Endodermal cell (in vitro differentiated cells): ENCODE measurements at places on chromosomes 1 and 21.

DNA sequence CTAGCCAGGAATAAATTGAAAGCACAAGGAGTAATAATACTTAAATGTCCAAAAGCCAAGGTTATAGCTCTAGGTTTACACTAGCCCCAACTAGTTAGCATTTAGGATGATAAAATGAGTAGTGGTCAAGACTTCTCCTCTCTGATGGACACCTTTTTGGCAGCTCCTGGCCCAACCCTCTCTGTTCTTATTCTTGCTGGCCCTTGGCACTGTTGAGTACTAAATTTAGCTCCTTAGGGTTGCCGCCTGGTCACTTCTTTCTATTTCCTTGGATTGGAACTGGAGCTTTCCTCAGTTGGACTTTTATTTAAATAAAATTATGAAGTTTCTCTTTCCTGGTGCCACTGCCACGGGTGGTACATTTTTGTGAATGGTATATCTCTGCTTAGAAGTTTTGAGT is 28.3 kb downstream of the ARID1A start:
- no peak for DNase-seq

- no peak for DNase-seq
These were observed 72.1 kb upstream of the SIM2 start for GRCh38 chr21:36626791-36627190.

DNA sequence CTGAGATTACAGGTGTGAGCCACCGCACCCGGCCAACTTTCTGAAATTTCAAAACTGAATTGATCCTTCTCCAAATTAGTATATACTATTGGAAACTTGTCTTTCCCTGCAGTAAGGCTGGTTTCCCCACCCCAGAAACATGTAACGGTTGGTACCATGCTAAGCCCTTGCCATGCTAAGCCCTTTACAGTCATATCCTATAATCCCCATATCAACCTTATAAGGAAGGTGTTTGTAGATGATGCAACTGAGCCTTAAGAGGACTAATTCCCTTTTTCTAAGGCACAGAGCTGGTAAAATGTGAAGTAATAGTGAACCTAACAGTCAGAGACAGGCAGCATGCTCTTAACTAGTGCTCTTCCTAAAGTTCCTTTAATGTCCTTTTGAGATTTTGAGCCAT is 413.7 kb downstream of the DISC1 start:
- no peak for DNase-seq

DNA sequence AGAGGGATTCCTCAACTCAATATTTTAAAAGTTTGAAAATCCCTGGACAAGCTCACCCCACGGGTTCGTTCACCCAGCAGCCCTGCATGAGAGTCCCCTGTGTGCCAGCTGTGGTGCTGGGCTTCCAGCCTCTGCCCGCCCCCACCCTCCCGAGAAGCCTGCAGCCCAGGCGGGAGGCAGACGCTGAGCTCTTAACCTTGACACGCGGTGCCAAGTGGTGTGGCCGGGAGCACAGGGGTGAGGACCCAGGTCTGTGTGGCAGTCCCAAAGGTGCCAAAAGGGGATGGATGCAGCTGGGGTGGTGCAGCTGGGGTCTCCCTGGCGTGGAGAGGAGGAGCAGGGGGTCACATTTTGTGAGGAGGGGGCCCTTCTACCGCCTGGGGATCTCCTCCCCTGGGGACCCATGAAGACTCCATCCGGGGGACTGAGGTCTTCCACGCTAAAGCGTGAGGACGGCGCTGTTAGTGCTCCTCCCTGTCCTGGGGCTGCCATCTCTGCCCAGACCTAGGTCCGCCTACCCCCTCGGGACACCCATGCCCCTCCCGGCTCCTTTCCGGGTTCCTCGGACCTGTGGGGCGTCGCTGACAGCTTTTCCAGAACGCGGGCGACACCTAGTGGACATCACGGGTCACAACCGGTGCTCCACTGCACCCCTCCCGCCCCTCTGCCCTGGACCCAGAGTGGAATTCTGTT is 12.9 kb downstream of the PLA2G2F start:
- DNase-seq, result peak; percentile 94

GRCh38 chr1:119947468-119947867 is 51.2 kb upstream of the ADAM30 start:
- DNase-seq, result no peak

- DNase-seq, result peak; percentile 12
These were observed 38.7 kb upstream of the TTC22 start for GRCh38 chr1:54839824-54840223.

GRCh38 chr1:89550995-89551394 is 26.4 kb downstream of the LRRC8B start:
- DNase-seq, result peak; percentile 65

DNA sequence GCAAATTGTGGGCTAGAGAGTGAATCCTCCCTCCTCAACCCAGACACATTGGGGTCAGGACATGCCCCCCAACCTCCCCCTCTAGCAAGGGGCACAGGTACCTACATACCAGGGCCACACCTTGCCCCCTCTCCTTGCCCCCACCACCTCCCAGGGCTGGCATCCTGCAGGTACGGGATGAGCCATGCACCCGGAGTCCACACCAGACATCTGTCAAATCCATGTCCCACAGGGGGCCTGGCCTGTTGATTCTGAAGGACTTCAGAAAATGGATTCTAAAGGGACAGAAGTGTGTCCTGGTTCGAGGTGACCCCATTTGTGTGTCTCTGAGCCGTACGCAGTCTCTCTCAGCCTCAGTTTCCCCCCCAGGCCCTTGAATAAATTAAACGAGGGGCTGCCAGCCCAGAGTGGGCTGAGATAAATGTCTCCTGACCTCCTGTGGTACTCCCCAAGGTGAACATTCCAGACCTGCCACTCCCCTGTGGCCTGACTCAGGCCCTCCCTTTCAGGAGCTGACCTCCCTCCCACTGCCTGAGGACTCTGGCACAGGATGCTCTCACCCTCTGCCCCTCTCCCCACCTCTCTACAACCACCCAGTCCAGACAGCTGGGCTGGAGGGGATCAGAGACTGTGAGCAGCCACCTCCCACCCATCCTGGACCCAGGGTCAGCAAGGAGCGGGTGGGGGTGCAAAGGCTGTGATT is 94.5 kb downstream of the EPHB2 start:
- DNase-seq, result no peak

GRCh38 chr1:24261977-24262376 is 57.2 kb upstream of the GRHL3 start:
- no peak for DNase-seq

DNA sequence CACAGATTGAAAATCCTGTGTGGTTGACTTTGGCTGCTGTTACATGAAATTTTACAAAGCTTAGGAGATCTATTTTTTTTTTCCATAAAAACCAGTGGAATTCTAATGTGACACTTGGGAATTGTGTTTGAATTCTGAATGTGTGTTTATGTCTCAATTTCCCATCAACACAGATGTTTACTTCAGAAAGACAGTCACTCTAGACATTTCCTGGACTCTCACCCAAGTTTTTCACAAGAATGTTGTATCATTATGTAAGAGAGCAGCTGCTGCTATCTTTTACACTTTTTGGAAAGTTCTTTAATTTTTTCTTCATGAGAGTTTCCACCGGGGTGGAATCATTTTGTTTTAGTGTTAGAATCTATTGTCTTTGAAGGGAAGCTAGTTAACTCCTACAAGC is 210.1 kb downstream of the GIPC2 start:
- no peak for DNase-seq

DNA sequence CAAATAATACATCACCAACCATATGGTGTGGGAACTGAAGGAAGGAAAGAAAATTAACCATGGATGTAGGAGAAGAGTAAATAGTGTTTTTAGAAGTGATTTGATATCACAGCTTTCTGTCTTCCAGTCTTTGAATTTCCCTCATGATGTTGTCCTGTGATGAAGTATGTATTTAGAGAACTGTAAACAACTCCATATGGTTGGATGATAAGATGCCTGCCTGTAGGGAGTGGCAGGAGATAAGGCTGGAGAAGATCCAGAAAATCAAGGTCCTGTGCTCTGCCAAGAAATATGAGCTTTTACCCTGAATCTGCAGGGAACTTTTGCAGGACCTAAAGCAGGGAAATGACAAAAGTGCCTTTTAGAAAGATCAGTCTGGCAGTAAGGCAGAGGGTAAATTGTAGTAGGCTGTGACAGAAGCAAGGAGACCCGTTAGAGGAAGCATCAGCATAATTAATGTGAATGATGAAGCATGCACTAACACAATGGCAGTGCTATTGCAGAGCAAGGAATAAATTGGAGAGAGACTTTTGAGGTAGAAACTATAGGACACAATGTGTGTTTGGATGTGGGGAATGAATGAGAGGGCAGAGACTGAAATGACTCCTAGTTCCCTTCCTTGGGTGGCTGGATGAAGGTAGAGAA is 21.9 kb downstream of the CEPT1 start:
- DNase-seq, result no peak

GRCh38 chr1:13749543-13750341 is 49.8 kb downstream of the PRDM2 start:
- peak; percentile 85 for DNase-seq

GRCh38 chr1:11753555-11754208 is 8.3 kb upstream of the C1orf167 start:
- no peak for DNase-seq

DNA sequence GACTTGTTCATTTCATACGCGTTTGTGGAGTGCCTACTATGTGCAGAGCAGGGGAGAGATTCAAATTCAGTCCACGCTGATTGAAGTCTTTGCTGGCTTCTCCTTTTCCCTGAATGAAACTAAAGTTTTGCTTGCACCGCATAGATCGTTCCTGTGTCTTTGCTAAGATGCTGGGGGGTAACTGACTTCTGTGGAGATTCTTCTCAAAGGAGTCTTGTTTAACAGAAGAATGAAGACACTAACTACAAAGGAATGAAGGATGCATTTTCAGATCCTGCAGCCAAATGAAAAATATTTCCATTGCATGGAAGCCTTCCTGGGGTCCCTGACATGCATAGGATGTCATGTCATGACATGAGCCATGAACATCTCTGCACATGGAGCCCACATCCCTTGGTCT is 26.9 kb upstream of the H6PD start:
- DNase-seq, result no peak

- DNase-seq, result no peak
These were observed 9.3 kb downstream of the ZNF281 start for GRCh38 chr1:200400556-200400955.

DNA sequence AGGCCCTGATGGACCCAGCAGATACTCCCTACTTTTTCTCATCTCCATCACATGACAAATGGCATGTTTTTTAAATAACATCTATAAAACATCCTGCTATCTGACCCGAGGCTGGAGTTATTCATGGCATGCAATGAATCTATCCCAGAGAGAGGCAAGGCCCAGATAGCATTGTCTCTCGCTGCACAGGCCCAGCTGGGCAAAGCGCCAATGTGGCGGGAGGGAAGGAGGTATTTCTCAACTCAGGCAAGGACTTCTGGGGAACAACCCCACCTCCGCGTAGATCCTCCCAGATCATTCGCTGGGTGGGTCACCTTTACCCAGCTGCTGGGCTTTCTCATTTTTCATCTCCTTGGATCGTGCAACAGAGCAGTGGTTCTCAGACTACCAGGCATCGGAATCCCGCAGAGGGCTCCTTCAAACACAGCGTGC is 59.8 kb downstream of the ERG start:
- DNase-seq, result no peak

DNA sequence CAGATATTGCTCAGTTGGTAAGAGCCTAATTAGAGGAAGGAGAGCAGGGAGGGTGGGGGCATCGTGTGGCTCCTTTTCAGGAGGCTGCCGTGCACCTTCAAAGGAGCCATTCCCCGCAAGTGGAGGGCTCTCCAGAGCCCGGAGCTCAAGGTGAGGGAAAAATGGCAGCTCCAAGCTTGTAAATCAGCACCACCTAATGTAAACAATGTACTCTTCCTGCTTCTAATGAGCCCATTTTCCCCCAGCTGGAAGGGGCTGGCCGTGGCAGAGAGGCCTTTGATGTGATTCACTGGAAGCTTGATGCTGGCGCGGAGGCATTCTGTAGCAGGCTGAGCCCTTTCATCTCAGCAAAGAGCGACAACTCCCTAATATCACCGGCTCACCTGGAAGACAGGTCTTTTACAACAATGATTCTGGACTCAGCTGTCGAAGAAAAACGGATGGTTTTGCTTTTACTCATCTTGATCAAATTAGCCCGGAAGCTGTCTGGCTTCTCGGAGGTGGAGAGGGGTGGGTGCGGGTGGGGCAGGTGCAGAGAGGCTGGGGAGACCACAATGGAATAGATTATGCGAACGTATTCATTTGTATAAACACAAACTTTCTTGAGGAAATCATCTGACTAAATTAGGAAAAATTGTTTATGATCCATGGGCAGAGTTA is 112.5 kb downstream of the RRAGC start:
- DNase-seq, result peak; percentile 81

DNA sequence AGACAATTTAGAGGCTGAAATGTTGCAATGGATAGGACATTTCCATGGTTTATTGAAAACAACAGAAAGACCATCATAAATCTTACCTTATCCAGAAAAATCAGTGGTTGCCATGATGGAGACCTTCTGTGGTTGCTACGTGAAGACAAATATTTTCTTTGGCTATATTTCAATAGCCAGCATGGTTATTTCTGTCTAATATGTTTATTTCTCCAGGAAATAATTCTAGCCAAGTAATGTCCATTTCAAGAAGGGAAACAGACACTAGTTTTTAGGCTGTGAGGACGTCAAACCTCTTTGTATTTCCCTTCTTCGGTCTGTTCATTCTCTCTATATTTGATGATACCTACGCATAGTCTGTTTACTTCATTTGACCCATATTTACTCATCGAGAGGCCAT is 49.2 kb upstream of the NFASC start:
- no peak for DNase-seq

- no peak for DNase-seq
These were observed 18.9 kb downstream of the LDLRAP1 start for GRCh38 chr1:25562101-25562927.

DNA sequence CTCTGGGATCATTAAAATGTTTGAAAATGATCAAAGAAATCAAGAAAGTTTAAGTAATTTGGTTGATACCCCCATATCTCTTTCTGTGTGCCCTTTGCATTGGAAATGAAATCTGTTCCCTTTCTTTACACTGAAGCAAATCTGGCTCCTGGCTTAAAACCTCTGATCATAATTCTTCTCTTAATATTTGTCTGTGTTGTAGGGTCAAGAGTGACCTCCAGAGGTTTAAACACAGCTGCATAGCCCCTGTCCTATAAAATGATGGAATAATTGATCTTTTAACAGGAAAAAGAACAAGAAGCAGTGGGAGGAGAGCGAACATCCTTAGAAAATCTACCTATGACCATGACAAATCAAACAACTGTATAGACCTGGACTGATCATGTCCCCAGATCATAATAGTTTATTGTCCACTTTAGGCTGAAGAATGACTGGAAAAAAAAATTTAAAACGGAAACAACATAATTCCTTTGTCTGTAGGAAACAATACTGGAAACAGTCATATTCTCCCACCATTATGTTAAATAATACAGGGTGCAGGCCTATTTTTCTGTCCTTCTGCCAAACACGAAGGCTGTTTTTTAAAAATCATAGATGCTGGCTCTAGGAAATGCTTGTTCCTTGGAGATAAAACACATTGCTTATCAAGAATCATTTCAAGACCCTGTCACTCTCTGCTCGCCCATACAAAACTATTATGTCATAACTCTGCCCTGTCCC is 184.3 kb downstream of the NEGR1 start:
- DNase-seq, result no peak

GRCh38 chr1:209746451-209747165 is 9.2 kb upstream of the TRAF3IP3 start:
- no peak for DNase-seq

GRCh38 chr21:29187944-29188343 is 57.5 kb downstream of the MAP3K7CL start:
- no peak for DNase-seq

- peak; percentile 90 for DNase-seq
These were observed 317.6 kb upstream of the PROX1 start for GRCh38 chr1:213669964-213670691.
